ENCODE measurements at places on chromosomes 3 and 15. TPM values are rescaled to one million over a fixed set of nuclear protein-coding genes. Genes with fewer than 3 reads are reported as not detected.

Gene GALK2
- 33.1 TPM for total RNA-seq

Gene ADPRH
- total RNA-seq = 8.6 TPM

Gene NLGN1
- not detected for total RNA-seq

Gene HES1
- total RNA-seq = 0.56 TPM

Gene UPK1B
- not detected for total RNA-seq
